ENCODE measurements at places on chromosomes 16 and 17.

GRCh38 chr17:6596081-6596480 lies 39.7 kb upstream of the PITPNM3 start:
- DNase-seq, result no peak

GRCh38 chr17:77444984-77445759 lies 304.4 kb downstream of the SEC14L1 start:
- peak; percentile 91 for DNase-seq

DNA sequence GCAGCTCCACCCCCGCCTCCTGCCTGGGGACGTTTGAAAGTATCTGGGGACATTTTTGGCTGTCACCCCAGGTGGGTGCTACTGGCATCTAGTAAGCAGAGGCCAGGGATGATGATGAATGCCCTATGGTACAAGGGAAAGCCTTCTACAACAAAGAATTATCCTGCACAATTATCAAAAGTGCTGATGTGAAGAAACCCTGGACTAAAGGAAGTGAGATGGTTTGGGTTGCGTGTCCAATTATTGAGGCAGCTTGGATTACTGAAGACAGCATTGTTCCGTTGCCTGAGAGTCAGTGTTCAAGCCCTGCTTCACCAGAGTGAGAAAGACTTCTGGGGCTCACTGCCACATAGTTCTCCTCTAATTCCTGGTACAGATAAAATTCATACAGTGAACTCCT lies 343.4 kb downstream of the CA10 start:
- DNase-seq, result no peak

DNA sequence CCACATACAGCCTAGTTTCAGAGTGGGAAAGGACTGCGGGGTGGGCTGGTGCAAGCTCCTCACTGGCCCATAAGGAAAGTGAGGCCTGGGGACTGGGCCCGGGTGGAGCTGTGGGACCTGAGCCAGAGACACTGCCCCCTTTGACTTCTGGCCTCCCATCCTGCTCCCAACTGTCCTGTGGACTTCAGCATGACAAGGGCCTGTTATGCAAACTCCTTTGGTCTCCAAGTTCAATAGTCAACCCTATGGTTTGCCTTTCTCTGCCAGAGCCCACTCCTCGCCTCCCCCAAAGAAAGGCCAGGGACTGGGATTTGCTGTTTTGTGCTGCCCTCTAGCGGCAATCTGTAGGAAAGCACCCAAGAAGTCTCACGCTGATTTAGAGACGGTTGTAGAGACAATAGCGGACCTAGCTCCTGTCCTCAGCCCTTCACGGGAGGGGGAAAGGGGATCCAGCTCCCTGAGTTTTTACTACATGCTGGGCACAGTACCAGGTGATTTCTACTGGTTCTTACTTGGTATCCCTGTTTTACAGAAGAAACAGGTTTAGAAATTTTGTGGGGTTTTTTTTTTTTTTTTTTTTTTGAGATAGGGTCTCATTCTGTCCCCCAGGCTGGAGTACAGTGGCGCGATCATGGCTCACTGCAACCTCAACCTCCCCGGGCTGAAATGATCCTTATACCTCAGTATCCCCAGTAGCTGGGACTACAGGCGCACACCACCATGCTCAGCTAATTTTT lies 1.2 kb upstream of the TLCD3B start:
- peak; percentile 42 for DNase-seq

DNA sequence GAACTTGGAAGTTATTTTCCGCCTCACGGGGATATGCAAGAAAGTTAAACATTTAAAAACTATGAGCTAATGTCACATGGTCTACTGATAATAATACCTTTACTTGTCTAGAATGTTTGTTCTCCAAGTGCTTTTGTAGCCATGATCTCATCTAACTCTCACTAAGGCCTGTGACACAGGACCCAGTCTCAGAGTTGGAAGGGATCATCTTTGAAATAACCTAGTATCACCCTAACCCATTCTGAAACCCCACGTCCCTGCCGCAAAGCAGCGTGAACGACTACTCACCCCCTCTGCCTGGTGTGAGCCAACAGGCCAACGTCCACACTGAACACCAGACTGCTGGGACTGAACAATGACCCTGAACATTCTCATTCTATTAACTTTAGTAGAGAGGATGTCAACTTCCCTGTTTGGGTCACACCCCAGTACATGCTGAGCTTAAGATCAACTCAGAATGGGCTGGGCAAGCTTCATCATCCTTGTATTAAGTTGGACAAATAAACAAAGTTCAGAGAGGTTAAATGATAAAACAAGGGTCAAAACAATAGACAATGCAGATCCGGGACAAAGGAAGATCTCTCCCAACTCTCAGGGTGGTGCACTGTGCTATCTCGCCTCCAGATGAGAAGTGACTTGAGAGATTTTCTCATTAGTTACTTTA lies 54.8 kb upstream of the BCAR1 start:
- DNase-seq, result peak; percentile 51
